Fibroblast of the conjunctiva (primary cell): ENCODE measurements at places on chromosomes 5 and 9.

GRCh38 chr9:14895806-14896205, 14.4 kb downstream of the FREM1 start:
- DNase-seq = peak; percentile 47

GRCh38 chr5:55923177-55923771, 71.5 kb downstream of the IL6ST start:
- no peak for DNase-seq

DNA sequence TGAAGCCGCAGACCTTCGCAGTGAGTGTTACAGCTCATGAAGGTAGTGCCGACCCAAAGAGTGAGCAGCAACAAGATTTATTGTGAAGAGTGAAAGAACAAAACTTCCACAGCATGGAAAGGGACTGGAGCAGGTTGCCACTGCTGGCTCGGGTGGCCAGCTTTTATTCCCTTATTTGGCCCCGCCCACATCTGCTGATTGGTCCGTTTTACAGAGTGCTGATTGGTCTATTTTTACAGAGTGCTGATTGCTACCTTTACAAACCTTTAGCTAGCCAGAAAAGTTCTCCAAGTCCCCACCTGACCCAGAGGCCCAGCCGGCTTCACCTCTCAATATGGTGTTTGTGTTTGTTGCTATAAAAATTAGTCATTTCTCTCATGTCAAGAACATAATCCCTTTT, 49.7 kb downstream of the RECK start:
- no peak for DNase-seq

- no peak for DNase-seq
These were observed 2.7 kb downstream of the MLLT3 start for GRCh38 chr9:20619487-20620200.

GRCh38 chr9:32172256-32172655, 212.2 kb upstream of the ACO1 start:
- no peak for DNase-seq

GRCh38 chr5:1188464-1188863, 12.9 kb upstream of the SLC6A19 start:
- DNase-seq = no peak

DNA sequence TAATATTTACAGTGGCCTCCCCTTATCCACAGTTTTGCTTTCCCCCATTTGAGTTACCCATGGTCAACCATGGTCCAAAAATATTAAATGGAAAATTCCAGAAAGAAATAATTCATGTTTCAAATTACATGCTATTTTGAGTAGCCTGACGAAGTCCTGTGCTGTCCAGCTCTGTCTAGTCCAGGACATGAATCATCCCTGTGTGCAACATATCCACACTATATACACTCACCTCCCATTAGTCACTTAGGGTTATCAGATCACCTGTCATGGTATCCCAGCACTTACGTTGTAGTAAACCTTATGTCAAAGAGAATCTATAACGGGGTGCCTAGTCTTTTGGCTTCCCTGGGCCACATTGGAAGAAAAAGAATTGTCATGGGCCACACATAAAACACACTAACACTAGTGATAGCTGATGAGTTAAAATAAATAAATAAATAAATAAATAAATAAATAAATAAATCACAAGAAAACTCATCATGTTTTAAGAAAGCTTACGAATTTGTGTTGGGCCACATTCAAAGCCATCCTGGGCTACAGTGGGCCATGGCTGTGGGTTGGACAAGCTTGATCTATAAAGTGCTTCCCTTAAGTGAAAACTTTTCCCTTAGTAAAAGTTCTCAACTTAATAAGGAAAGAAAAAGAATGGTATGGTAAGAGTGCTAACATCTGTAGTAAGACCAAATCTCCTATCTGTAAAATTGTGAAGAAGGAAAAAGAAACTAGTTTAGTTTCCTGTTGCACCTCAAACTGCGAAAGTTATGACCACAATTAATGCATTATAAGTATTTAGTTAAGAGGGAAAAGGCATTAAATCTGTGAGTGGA, 15.9 kb upstream of the OMD start:
- DNase-seq = peak; percentile 17

GRCh38 chr9:71001780-71002386, 119.5 kb downstream of the TRPM3 start:
- no peak for DNase-seq

DNA sequence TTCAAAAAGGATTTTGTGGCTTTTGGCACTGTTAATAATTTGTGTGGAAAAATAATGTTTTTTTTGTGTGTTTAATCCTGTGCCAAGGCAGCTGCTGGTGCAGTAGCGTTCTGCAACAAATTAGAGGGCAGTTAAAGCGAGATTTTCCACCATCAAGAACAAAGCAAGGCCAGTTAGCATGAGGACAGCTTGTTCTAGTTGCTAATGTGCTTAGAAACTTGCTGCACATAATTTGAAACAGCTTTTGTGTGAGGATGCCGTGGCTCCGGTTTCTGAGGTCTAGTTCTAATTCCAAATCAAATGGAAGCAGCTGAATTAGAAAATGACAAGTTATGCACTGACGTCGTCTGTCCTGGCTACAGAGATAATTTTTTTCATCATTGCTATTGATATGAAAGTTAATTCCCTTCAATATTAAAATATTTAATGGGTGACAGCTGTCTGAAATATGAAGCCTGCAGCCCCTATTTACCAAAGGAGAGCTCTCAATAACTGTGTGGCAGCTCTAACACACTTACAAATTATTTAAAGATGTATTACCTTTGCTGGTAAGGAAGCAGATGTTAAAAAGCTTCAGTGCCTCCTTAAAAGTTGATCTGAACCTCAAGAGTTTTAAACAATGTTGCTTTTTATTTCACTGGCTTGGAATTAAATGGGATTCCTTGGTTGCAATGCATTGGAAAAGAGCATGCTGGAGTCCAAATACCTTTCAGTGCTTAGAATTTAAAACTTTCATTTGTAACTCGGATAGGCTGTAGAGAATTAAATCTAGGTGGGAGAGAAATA, 128.6 kb downstream of the SPATA31D1 start:
- peak; percentile 89 for DNase-seq

DNA sequence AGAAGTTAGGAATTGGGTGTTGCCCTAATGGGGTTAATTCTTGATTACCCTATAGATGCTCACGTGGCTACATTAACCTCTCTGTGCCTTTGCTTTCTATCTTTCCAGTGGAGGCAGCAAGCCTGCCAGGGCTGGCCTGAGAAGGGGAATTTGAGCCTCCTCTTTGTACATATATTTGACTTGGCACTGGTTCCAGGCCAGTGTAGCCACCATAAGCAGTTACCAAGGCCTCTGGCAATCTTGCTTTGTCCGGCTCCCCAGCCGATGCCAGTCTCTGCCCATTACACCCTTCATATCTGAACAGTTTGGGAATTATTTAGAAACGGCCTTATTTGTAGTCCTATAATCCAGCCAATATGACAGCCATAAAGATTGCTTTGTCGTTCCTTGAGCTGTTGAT, 58.6 kb upstream of the PPARGC1B start:
- no peak for DNase-seq

GRCh38 chr9:123426406-123426805, 70.4 kb downstream of the CRB2 start:
- DNase-seq = no peak

GRCh38 chr5:82308416-82308815, 30.3 kb upstream of the RPS23 start:
- DNase-seq = no peak

DNA sequence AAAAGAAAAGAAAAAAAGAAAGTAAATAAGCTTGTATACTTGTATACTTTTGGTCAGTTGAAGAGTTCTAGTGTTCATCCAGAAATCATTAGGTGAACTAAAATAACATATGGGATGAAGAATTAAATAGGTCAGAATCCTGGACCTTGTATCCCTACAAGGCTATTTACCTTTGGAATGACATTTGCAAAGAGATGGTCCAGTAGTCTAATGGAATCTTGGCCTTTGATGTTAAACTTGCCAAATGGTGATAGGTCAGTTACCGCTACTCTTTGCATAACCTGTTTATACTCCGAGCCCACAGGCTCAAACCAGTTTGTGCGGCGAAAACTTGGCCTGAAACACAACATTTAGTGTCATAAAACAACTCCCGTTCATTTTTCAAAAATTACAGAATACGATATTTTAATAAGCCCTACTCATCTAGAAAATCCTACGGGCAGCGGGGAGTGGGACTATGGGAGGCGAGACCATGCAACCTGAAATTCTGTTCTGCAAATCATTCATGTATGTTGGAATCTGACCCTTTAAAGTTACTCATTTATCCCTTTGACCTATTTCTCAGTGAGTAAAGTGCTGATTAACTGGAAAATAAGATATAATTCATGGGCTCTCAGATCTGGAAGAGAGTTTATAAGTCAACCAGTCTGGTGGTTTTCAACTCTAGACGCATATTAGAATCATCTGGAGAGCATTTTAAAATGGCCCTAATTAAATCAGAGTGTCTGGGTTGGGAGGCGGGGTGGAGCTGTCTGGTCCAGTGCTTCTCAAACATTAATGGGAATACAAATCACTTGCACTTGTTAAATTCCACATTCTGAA, 38.6 kb downstream of the DMGDH start:
- DNase-seq = no peak

DNA sequence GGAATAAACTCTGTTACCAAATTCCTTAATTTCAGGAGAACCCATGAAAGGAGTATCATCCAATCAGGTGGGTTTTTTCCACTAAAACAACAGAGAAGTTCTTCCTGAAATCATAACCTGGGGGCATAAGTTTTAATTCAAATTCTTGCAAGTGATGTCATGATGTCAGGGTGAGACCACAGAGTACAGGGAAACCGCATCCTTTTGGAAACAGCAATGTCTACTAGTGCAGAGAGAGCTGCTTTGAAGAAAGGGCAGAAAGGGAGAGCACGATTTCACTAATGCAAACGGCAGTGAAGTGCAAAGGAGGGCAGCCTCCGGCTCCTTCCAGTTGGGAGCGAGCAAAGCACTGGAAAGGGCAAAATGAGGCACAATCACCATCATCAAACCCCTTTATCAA, 20.6 kb upstream of the CMBL start:
- no peak for DNase-seq

DNA sequence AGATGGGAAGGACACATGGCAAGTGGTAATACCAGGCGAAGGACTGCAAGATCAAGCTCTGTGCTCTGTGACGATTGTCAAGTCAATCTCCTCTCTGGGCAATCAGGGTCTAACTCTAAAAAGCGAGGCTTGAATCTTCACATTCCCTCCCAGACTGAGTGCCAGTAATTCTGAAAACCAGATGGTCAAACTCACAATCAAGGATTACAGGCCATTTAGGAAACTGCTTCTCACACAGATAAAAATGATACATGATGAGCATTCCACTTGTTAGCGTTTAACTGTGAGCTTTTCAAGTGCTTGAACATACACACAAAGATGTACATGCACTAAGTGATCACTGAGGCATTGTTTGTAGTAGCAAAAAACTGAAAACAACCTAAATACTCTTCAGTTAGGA, 210.1 kb downstream of the TRIM32 start:
- no peak for DNase-seq

- no peak for DNase-seq
These were observed 157.9 kb downstream of the KDM4C start for GRCh38 chr9:6915635-6916034.

DNA sequence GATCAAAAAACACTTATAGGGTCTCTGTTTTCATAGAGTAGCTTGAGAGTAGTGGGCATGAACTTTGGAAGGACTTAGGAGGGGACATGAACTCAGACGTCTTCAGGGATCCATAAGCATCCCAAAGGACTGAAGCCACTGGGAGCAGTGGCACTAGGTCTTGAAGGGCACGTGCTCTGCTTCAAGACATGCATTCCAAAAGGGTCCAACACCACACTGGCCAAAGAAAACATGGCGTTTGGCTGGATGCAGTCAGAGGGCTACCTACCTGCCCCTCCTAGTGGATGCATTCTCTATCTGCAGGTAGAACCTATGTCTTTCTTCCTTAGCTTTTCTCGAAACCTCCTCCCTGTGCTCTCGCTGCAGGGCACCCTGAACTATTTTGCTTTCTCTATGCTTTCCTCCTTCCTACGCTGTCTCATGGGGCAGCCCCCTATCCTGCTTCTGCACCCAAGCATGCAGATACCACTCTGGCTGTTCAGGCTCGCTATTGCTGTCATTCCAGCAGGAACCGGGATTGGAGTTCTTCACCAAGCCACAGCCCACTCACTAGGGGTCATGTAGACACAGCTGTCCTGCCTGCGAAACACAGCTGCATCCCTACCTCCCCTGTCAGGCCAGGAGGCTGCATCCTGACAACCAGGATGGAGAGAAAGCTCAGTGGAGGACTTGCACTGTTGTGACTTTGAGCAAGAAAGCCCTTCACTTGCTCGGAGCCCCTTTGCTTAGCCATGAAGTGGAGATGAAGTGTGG, 11.9 kb downstream of the FAM240B start:
- no peak for DNase-seq
